COR-L47 (cell line): ENCODE measurements at places on chromosomes 4 and X.
A peak's percentile ranks its signal among the peaks of the same experiment; 100 is the strongest.

- no peak for DNase-seq
Measured at GRCh38 chrX:28550331-28550872, 36.8 kb upstream of the IL1RAPL1 start.

GRCh38 chr4:125049711-125050110, 265.0 kb upstream of the FAT4 start:
- no peak for DNase-seq

GRCh38 chrX:44042751-44043150, 69.6 kb upstream of the NDP start:
- no peak for DNase-seq

DNA sequence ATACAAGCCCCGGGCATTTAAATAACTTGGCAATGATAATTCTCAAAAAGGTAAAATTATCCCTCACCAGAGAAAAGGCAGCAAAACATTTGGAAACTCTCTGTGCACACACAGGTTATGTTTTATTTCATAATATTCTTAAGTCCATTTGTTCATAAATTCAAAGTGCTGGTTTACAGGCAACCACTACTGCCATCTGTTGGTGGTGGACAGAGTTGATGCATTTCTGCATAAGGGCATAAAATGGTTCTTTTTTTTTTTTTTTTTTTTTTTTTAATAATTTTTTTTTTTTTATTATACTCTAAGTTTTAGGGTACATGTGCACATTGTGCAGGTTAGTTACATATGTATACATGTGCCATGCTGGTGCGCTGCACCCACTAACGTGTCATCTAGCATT, 31.5 kb upstream of the IL21 start:
- no peak for DNase-seq

DNA sequence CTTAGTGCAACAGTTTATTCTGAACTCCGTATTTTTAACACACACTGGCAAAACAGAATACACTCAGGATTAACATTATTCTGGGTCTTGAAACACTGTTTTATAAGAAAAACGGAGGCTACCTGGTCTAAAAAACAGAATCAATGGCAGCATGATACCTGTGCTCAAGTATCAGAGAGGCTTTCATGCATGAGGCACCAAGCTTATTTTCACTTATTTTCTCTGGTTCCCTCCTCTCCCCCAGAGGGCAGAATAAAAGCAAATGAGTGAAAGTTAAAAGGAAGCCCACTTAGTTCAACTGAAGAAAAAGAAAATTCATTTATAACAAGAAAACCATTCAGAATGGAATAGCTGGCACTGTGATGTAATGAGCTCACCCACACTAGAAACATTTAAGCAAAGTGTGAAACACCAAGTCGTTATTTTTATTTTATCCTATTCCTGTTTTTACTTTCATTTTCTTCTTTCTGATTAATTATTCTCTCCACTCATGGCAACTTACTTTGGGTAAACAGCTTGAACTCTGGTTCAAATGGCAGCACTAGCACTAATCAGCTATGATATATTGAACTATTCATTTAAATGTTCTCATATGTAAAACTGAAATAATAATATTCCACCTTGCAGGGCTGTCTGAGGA, 211.8 kb downstream of the PPP3CA start:
- no peak for DNase-seq

DNA sequence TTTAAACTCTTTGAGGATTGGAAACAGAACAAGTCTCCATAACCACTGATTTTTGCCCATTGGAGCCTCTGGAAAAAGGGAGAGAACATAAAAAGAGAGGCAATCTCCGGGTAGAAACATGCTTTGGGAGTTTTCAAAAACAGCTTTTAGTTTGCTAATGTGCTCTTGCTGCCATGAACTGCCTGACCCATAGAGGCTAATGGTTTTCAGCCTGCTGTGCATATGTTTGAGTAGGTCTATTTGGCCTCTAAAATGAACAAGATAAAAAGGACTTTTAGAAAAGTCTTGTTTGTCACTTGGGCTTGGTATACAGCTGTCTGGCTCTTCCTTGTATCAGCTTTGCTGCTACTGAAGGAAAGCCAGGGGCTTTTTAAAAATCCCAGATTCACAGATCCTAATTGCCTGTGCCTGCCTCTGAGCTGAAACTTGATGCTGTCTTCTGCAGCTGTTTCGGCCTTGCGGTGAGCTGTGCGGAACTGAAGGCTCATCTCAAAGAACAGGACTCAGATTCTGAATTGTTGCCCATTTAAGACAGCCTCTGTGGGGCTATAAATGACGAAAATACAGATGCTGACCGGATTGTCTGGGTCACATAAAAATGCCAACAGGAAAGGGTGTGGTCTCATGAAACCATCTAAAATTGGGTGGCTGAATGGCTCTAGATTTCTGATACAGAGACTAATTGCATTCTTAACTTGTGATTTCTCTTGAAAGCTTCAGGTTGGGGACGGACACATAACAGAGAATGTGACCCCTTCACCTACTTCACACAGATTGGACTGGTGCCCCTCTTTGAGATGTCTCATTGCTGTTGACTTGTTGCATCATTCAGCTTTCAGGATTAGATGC, 18.4 kb upstream of the ZNF41 start:
- DNase-seq, result no peak

DNA sequence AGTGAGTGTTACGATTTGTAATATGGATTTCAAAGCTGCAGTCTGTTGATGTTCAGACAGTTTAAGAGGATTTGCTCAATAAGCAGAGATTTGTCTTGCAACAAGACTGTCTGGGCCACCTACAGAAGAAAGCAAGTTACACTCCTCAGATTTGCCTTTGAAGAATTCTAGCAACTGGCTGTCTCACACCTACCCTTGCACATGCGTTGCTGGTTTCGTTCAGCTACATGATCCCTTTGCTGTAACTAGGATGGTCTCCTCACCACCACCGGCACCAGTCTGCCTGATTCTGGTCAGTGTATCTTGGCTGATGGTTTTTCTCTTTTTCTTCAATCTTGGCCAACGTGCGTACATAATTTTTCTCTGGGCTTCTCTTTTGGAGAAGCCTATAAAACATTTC, 172.7 kb upstream of the LCORL start:
- no peak for DNase-seq

DNA sequence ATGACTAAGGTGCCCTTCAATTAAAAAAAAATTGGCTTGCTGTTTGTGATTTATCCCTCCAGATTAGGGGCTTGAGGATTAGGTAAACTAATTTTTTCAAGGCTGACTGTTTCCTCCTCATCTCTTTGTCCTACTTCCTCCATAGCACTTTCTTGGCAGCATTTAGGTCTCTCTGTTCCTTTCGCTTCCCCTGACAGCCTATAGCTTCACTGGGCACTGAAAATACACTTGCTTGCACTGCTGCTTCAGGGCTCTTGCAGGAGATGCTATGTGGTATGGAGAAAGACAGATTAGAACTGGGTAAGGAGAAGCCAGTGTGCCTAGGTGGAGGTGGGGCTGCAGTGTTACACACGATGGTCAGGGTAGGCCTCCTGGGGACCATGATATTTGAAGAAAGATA, 112.3 kb upstream of the SFRP2 start:
- no peak for DNase-seq

DNA sequence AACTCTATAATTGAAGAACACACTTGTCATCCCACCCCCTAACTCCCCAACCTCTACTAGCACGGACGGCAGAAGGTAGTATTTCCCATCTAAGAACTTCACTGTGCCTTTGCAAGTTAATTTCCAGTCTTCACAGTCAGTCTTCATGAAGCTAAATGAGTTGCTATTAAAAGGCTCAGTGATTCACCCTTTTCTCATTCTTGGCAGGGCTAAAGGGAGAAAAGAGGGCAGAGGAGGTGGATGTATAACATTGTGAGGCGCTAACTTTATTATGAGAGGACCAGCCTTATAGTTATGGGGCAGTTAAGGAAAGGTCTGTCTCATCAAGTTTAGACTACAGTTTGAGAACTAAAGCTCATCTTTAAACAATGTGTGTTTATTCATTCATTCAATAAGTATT, 161.0 kb upstream of the S100G start:
- DNase-seq, result no peak

DNA sequence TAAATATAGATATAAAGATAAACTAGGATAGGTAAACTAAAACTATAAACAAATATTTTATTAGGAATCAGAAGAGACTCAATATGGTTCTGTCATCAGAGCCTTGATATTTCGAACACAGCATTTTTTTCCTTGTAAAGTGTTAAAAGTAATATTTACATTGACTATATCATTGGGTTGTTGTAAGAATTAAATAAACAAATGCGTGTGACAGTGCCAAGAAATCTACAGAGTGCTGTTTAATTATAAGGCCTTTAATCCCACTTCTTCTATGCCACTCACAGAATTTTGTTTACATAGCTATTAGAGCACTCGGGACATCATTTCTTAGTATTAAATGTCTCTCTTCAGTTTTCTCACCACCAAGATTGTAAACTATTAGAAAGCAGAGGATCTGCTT, 807.4 kb downstream of the FSTL5 start:
- DNase-seq, result peak; percentile 68

- peak; percentile 24 for DNase-seq
Measured at GRCh38 chr4:78057600-78058550, 752 bp downstream of the FRAS1 start.
